Kidney (tissue), 22 donors: ENCODE measurements at places on chromosomes 1 and 21. TPM values are rescaled to one million over a fixed set of nuclear protein-coding genes. Genes with fewer than 3 reads are reported as not detected.

- no peaks in the 10 kb centered on the region for H3K4me1 ChIP-seq
- DNase-seq = no peak
- H3K27me3 ChIP-seq = no peaks in the 10 kb centered on the region
- H3K27ac ChIP-seq = no peak overlapping the region
Observed at GRCh38 chr1:101220906-101221305, 15.9 kb upstream of the S1PR1 start.

GRCh38 chr1:220271706-220272046 lies 577 bp downstream of the RAB3GAP2 start:
- DNase-seq = no peak
- H3K36me3 ChIP-seq = no peaks in the 10 kb centered on the region
- H3K27ac ChIP-seq = peak overlapping the region; percentile 81
- no peaks in the 10 kb centered on the region for H3K27me3 ChIP-seq
- H3K4me1 ChIP-seq = peaks cover 3% of the 10 kb centered on the region

DIO1 gene
- 40.6 TPM for polyA plus RNA-seq

SIM2 gene
- polyA plus RNA-seq = 6.5 TPM

DNA sequence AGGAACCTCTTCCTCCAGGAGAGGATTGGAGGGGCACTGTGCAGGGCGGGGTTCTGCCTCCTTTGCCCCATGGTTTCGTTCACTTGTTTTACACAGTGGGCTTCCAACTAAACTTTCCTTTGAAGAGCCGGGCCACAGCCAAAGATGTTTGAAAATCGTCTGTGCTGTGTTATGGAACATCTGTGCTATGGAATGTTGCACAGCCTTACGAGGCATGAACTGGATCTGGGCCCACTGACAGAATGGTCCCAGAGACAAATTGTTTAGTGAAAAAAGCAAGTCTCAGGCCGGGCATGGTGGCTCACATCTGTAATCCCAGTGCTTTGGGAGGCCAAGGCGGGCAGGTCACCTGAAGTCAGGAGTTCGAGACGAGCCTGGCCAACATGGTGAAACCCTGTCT lies 12.6 kb upstream of the MEF2D start:
- H3K4me1 ChIP-seq = peaks cover 5% of the 10 kb centered on the region
- DNase-seq = no peak
- H3K27ac ChIP-seq = no peak overlapping the region

LAPTM5 gene
- polyA plus RNA-seq = 23.5 TPM

GRCh38 chr1:201576914-201577313 lies 38.0 kb downstream of the NAV1 start:
- DNase-seq = no peak
- H3K4me3 ChIP-seq = no peak overlapping the region
- no peak overlapping the region for H3K27ac ChIP-seq
- H3K4me1 ChIP-seq = no peaks in the 10 kb centered on the region

FGR gene
- 2.5 TPM for polyA plus RNA-seq

DNA sequence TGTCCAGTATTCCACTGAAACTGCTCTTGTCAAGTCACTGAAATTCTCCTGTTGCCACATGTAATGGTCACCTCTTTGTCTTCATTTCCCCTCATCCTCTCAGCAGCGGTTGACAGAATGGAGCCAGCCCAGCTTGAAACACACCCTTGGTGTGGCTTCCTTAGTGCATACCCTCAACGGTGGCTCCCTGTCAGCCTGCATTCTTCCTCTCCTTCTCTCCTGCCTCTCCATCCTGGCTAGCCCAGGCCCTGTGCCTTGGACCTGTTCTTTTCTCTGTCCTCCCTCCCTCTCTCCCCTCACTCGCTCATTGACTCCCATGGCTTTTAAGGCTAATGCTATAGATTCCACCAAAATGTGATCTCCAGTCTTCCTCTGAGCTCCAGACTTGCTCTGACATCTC lies 3.7 kb downstream of the FCMR start:
- H3K4me3 ChIP-seq = no peak overlapping the region
- H3K36me3 ChIP-seq = no peaks in the 10 kb centered on the region
- DNase-seq = peak; percentile 9
- H3K4me1 ChIP-seq = no peaks in the 10 kb centered on the region

DNA sequence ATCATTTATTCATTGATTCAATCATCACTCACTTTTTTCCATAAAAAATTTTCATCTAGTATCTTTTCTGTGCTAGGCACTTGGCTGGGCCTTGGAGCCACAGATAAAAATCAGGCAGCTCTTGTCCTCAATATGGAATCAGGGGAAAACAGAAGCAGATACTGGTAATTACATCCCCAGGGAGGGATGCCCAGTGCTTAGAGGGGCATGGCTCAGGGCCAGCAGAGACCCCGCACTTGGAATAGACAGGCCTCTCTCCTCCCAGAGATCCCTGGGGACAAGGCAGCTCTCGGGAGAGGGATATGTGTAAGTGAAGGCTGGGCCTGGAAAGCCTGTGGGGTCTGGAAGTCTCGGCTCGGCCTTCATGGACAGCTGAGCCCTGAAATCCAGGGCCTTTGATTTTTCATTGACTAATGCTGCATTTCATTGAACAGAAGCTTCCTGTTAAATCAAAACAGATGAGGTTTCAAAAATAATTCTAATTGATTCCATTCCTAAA lies 180.4 kb downstream of the FOXD2 start:
- no peaks in the 10 kb centered on the region for H3K36me3 ChIP-seq
- H3K27ac ChIP-seq = no peak overlapping the region
- no peaks in the 10 kb centered on the region for H3K4me1 ChIP-seq
- no peak overlapping the region for H3K4me3 ChIP-seq
- no peak for DNase-seq

GRCh38 chr1:147246044-147246690 lies 3.7 kb downstream of the CHD1L start:
- H3K27me3 ChIP-seq = no peaks in the 10 kb centered on the region
- H3K36me3 ChIP-seq = no peaks in the 10 kb centered on the region
- H3K27ac ChIP-seq = no peak overlapping the region
- H3K4me1 ChIP-seq = peaks cover 4% of the 10 kb centered on the region
- no peak overlapping the region for H3K4me3 ChIP-seq
- no peak for DNase-seq

OR13G1 gene
- not detected for polyA plus RNA-seq

- H3K36me3 ChIP-seq = peaks cover 3% of the 10 kb centered on the region
- no peak for DNase-seq
- peaks cover 5% of the 10 kb centered on the region for H3K4me1 ChIP-seq
- H3K27ac ChIP-seq = no peak overlapping the region
Observed at GRCh38 chr1:12342401-12343003, 112.7 kb downstream of the VPS13D start.

- no peaks in the 10 kb centered on the region for H3K36me3 ChIP-seq
- H3K27me3 ChIP-seq = no peaks in the 10 kb centered on the region
- no peak overlapping the region for H3K27ac ChIP-seq
- DNase-seq = no peak
Observed at GRCh38 chr1:9316080-9316444, 23.4 kb downstream of the SPSB1 start.

- H3K4me3 ChIP-seq = no peak overlapping the region
- DNase-seq = no peak
- no peaks in the 10 kb centered on the region for H3K36me3 ChIP-seq
- no peak overlapping the region for H3K27ac ChIP-seq
Observed at GRCh38 chr1:210360852-210361477, 32.3 kb downstream of the HHAT start.

- no peak overlapping the region for H3K27ac ChIP-seq
- no peaks in the 10 kb centered on the region for H3K4me1 ChIP-seq
- no peaks in the 10 kb centered on the region for H3K36me3 ChIP-seq
- no peaks in the 10 kb centered on the region for H3K27me3 ChIP-seq
Observed at GRCh38 chr1:78712467-78713051, 62.9 kb downstream of the IFI44 start.

DNA sequence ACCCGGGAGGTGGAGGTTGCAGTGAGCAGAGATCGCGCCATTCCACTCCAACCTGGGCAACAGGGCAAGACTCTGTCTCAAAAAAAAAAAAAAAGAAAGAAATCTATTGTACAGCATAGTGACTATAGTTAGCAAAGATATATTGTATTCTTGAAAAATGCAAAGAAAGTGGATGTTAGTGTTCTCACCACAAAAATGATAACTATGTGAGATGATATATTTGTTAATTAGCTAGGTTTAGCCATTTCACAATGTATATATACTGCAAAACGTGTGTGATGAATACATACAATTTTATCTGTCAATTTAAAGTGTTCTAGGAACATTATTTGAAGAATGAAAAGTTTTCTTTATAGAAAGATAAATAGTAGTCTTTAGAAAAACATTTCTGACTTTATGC lies 179.9 kb downstream of the AK5 start:
- H3K4me1 ChIP-seq = no peaks in the 10 kb centered on the region
- H3K4me3 ChIP-seq = no peak overlapping the region
- DNase-seq = no peak
- no peaks in the 10 kb centered on the region for H3K36me3 ChIP-seq
- H3K27me3 ChIP-seq = no peaks in the 10 kb centered on the region

GRCh38 chr1:241605146-241605805 lies 34.9 kb downstream of the CHML start:
- H3K27ac ChIP-seq = no peak overlapping the region
- no peaks in the 10 kb centered on the region for H3K36me3 ChIP-seq
- no peaks in the 10 kb centered on the region for H3K27me3 ChIP-seq
- no peak overlapping the region for H3K4me3 ChIP-seq

GRCh38 chr1:66732407-66733166 lies 19.7 kb upstream of the DYNLT5 start:
- H3K27ac ChIP-seq = no peak overlapping the region
- peaks cover under 1% of the 10 kb centered on the region for H3K4me1 ChIP-seq
- no peaks in the 10 kb centered on the region for H3K36me3 ChIP-seq
- H3K4me3 ChIP-seq = no peak overlapping the region
- no peaks in the 10 kb centered on the region for H3K27me3 ChIP-seq

GRCh38 chr1:203284411-203285123 lies 20.8 kb upstream of the BTG2 start:
- no peak overlapping the region for H3K27ac ChIP-seq
- H3K4me1 ChIP-seq = peaks cover 50% of the 10 kb centered on the region
- no peak overlapping the region for H3K4me3 ChIP-seq
- H3K27me3 ChIP-seq = no peaks in the 10 kb centered on the region

GRCh38 chr1:91245435-91245834 lies 159.2 kb downstream of the HFM1 start:
- DNase-seq = no peak
- no peaks in the 10 kb centered on the region for H3K4me1 ChIP-seq
- no peak overlapping the region for H3K27ac ChIP-seq
- no peak overlapping the region for H3K4me3 ChIP-seq
- no peaks in the 10 kb centered on the region for H3K27me3 ChIP-seq

DNA sequence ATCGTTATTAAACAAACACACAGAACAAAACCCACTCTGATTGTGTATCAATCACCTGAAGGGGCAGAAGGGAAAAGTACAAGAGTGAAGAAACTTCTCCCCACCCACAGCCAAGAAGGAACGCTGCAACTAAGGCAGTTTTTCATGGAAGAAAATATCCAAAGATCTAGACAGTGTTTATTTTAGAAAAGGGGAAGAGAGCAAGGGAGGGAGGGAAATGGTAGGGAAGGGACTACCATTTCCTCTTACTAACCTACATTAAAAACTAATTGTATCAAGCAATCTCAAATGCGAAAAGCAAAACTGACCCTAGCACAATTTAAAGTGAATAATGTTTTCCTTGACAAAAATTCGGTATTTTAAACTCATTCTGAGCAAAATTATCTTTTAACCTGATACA lies 3.5 kb downstream of the NRIP1 start:
- peak overlapping the region; percentile 54 for H3K27ac ChIP-seq
- H3K36me3 ChIP-seq = no peaks in the 10 kb centered on the region
- H3K4me1 ChIP-seq = peaks cover 15% of the 10 kb centered on the region

CR1L gene
- polyA plus RNA-seq = 1.4 TPM

TCHHL1 gene
- not detected for polyA plus RNA-seq

LCE1D gene
- not detected for polyA plus RNA-seq

DNA sequence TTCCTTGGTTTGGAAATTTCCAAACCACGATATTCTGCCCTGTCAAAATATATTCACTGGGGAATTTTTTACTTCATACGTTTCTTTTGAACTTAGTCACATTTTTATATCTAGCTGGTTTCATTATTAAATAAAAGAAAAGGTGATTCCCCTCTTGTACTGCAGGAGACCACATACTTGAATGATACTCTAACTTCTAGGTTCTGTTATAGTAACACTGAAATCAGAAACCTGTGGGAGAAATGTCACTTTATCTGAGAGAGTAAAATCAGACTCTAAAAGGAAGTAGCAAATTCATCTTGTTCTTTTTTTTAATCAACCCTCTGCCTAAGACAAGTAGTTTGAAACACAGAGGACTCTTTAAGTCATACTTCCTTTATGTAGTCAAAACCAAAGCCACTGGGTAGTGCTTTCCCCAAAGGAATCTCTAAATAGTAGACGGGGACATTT lies 34.4 kb downstream of the MRPL39 start:
- no peak overlapping the region for H3K4me3 ChIP-seq
- H3K27ac ChIP-seq = no peak overlapping the region
- no peak for DNase-seq
- no peaks in the 10 kb centered on the region for H3K36me3 ChIP-seq
- H3K27me3 ChIP-seq = no peaks in the 10 kb centered on the region
- no peaks in the 10 kb centered on the region for H3K4me1 ChIP-seq

DNA sequence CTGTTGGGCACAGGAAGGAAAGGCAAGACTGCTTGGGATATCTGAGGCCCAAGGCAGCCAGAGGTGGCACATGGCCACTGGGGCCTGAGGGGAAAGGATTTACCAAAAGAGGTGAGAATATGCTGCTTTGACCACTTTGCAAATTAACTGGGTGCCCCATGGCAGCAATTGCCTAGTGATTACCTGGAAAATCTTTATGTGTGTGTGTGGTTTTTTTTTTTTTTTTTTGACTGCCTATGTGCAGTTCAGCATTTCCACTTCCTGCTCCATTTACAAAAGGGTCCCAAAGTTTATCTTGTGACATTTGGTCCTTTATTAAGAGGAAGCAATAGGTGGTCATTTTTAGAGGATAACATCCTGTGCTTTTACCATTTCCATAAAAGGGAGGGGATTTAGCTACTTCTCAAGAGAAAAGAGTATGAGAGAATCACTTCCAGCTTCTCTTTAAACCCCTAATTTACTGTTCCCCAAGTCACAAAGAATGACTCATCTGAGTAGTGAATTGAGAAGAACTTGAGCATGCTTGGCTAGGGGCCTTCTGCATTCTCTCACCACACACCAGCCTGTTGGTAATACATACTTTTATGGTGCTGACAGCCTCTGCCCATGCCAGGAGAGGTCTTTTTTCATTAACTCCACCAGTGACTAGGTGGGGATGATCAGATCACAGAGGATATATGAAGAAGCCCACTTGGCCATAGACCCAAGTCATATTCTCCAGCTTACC lies 52.1 kb downstream of the SYDE2 start:
- H3K36me3 ChIP-seq = no peaks in the 10 kb centered on the region
- no peaks in the 10 kb centered on the region for H3K4me1 ChIP-seq
- H3K27me3 ChIP-seq = no peaks in the 10 kb centered on the region
- no peak overlapping the region for H3K27ac ChIP-seq
- DNase-seq = no peak

IL20 gene
- not detected for polyA plus RNA-seq

DNA sequence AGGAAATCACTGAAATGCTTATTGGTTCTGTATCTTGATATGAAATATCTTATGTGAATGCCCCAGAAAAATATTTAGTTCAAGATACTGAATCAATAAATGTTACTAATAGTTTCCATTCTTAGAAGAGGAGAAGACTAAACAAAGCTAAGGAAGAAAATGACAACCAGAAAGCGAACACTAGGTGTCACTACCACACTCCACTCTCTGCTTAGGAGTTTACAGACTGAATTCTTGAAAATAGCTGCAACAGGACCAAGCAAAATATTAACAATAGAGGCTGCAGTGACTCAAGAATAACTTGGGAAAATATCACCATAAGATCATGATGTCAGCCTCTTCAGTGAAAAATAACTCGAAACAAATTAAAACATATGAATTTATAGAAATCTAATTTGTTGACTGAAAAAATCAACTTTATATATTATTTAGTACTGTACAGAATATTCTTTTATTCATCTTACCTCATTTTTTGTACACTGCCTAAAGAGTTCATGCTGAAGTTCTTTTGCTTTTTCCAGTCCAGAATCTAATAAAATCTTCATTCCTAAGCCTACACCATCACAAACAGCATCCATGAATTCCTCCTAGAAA lies 61.6 kb downstream of the KIF14 start:
- no peak overlapping the region for H3K4me3 ChIP-seq
- H3K27ac ChIP-seq = no peak overlapping the region
- H3K36me3 ChIP-seq = no peaks in the 10 kb centered on the region
